ENCODE measurements at places on chromosomes 16 and 17.

GRCh38 chr16:83806731-83807130 is 1.0 kb upstream of the HSBP1 start:
- DNase-seq, result no peak

GRCh38 chr16:50861970-50862411 is 120.1 kb downstream of the CYLD start:
- no peak for DNase-seq

DNA sequence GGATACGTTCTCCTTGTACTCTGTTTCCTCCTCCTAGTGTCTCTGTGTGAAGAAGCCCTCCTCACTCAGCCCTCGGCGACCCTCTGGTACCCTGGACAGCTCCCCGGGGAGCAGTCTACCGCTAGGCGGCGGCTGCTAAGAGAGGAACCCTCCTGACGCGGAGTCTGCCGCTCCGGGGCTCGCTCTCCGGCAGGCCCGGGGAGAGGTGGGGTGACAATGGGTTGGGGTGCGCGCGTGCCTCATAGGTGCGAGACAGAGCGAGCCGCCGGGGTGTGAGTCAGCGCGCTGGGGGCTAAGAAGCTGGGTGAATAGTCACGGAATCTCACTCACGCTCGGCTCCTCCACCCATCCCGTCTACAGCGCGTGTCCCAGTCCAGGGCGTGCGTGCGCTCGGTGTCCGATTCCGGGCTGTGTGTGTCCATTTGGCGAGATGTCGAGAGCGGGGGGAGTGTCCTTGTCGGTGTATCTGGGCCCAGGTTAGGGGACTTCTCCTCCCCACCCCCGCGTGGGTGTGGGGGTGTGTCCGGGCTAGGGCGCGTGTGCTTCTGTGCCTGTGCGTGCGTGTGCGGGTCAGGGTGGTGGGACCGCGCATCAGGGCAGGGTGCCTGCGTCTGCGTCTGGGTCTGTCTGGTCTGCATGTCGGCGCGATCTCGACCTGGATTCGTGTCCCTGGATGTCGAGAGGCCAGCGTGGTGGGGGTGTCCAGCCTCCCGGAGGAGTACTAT is 577 bp upstream of the HS3ST2 start:
- DNase-seq, result no peak

DNA sequence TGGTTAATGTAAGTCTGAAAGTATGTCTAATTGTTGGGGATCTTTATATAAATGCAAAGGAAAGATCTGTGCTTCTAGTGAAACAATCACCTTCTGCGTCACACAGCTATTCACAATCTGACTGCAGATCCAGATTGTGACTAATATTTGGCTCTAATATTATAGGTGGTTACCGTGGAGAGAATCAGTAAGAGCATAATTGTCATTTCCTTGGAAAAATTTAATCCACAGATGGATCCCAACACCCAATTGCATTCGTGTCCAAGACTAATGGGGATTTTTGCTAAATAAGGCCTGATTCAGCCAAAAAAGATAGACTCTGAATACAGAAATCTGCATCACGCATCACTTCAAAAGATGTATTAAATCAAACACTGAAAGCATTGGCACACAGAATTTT is 2.7 kb upstream of the KCNJ2 start:
- DNase-seq, result no peak

GRCh38 chr17:16997514-16998429 is 25.9 kb upstream of the TNFRSF13B start:
- no peak for DNase-seq

Measured in SHP77 treated with DMSO at 0.1 percent for 48 hours (cell line).